ENCODE measurements at places on chromosomes 2 and 18.

GRCh38 chr2:234770715-234771141, 181.1 kb upstream of the SH3BP4 start:
- no peak for DNase-seq

DNA sequence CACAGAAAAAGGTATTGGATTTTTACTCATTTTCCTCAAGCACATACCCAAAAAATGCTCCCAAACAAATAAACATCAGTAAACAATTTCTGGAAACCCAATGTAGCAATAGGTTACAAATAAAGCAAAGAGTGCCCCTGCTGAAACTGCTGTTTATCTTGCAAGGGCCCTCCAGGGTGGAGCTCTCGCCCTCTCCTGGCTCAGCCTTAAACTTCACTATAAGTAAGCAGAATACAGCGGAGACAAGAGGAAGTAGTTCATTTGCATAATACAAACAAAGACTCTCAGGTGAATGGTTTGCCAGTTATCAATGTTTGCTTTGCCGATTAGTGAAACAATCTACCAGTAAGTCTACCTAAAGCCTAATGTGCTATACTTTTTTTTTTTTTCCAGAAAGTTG, 437.6 kb downstream of the DLGAP1 start:
- DNase-seq: no peak

GRCh38 chr2:108998911-108999310, 9.9 kb upstream of the EDAR start:
- DNase-seq: no peak

DNA sequence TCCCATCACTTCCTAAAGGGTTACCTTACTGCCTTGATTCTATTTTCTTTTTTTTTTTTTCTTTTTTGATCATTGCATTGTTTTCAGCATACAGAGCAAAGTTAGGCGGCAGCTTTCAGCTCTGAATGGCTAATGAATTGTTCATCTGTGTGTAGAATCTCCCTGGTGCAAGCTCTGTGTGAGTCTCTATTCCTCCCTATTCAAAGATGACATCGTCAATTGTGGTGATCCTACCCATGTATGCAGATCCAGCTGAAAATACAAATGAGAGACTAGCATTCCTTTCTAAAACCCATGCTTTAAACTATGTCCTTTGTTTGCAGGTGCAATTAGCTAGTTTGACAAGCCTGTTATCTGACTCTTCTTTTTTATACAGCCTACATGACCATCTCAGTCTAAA, 539.0 kb downstream of the ARHGAP15 start:
- DNase-seq: no peak

- no peak for DNase-seq
These were observed 93.8 kb downstream of the ROCK2 start for GRCh38 chr2:11250400-11251196.

- no peak for DNase-seq
These were observed 5.0 kb downstream of the SP9 start for GRCh38 chr2:174339561-174340399.

GRCh38 chr2:12721566-12722446, 5.1 kb downstream of the TRIB2 start:
- DNase-seq: no peak

- DNase-seq: no peak
These were observed 37.2 kb upstream of the RTN4 start for GRCh38 chr2:55087501-55087900.

- DNase-seq: no peak
These were observed 100.5 kb downstream of the TEX51 start for GRCh38 chr2:126999106-126999756.

DNA sequence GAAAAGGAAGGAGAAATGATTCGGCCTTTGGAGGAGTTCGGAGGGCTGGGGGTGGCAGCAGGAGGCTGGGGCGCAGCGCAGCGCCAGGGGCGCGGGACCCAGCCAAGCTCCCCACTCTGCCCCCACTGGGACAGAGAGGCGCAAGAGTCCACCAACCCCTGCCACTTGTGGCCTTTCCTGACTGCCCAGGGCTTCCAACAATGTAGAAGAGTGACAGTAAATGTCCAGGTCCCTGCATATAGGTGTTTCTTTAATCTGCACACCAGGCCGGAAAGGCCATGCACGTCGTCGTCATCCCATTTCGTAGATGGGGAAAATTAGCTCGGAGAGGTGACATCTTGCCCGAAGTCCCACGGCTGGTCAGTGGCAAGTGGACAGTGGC, 96.6 kb downstream of the INHBB start:
- DNase-seq: no peak

- no peak for DNase-seq
These were observed 73.3 kb downstream of the SH3BP4 start for GRCh38 chr2:235024931-235025773.

- DNase-seq: no peak
These were observed 82.8 kb upstream of the ATP8B1 start for GRCh38 chr18:57885931-57886330.

GRCh38 chr18:48929212-48929612, 21.6 kb downstream of the SMAD7 start:
- DNase-seq: no peak

DNA sequence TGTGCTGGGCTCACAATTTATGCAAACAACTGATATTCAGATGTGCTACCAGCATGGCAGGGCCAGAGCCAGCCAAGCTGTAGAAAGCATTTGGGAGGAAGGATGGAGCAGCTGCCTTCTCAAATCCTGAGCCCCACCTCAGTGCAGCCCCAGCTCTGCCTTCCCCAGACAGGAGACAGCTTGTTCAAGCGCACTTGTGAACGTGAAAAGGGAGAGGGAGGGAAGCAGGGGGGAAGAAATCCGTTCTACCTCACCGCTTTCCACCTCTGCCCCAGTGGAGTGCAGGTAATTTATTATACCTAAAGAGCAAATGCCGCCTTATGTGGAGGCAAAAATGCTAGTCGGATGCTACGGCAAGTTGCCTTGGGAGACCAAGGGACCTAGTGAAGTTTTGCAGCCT, 66.0 kb upstream of the SLC14A2 start:
- DNase-seq: no peak

- DNase-seq: no peak
These were observed 63.3 kb upstream of the CSRNP3 start for GRCh38 chr2:165406173-165406572.

GRCh38 chr2:25419678-25420242, 78.0 kb upstream of the DNMT3A start:
- DNase-seq: no peak

DNA sequence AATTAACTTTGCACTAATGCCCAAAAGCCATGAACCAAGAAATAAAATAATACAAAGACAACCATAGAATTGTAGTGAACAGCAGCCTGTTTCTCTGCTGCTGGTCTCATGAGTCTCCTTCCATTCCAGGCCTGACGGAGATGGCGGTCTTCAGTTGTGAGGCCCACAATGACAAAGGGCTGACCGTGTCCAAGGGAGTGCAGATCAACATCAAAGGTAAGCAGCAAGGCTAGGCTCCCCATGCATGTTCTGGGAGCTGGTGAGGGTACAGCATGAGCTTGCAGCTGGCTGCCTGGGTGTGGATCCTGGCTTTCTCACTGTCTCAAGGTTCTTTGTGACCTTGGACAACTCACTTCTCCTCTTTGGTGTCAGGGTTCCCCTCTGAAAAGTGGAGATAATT, 66.7 kb downstream of the MERTK start:
- DNase-seq: no peak

DNA sequence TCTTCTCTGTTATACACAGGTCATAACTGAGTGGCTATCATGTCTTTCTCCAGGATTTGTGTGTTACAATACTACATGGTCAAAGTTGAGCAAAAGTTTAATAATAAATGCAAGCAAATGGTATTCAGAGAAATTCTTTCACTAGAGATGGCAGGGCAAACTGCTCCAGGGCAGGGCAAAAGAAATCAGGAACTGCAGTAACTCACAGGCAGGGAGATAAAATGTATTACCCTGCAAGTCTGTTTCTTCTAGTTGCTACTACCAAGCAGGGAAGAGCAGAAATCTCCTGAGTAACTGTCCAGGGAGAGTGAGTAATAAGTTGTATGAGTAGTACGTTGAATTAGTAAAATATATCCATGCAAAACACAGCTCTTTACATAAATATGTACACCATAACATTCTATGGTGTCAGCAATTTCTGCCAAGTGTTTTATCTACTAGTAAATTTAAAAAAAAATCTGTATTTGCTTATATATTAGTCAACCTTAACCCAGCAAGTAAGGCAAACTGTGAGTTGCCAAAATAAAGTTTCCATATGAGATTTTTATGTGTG, 404.1 kb downstream of the ZEB2 start:
- no peak for DNase-seq

DNA sequence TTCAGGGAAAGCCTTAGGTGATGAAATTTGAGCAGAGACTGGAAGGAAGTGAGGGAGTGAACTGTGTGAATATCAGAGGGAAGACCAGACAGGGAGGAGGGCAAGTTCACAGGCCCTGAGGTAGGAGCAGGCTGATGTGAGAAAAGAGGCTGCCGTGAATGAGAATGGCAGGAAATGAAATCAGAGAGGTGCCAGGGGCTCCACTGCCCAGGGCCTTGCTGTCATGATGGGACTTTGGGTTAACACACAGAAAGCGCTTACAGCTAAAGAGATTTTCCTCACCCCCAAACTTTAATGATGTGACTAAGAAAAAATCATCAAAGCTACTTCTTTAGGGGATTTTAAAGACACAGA, 53.8 kb downstream of the MARCHF4 start:
- DNase-seq: no peak

DNA sequence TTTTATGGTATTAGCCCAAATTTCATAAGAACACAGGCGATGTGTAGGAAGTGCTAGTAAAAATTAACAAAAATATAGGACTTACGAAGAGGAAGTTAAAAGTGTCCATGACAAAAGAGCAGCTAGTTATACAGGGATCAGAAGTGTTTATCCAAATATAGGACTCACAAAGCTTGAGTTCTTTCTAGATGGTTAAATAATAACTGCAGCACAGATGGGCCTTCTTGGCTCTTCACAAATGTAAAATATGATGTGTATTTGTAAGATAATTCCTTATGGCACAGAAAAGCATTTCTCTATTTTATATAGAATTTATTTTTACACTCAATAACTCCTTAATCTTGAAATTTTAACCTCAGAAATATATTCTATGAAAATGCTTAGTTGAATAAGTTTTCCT, 100.9 kb upstream of the SPHKAP start:
- DNase-seq: no peak

DNA sequence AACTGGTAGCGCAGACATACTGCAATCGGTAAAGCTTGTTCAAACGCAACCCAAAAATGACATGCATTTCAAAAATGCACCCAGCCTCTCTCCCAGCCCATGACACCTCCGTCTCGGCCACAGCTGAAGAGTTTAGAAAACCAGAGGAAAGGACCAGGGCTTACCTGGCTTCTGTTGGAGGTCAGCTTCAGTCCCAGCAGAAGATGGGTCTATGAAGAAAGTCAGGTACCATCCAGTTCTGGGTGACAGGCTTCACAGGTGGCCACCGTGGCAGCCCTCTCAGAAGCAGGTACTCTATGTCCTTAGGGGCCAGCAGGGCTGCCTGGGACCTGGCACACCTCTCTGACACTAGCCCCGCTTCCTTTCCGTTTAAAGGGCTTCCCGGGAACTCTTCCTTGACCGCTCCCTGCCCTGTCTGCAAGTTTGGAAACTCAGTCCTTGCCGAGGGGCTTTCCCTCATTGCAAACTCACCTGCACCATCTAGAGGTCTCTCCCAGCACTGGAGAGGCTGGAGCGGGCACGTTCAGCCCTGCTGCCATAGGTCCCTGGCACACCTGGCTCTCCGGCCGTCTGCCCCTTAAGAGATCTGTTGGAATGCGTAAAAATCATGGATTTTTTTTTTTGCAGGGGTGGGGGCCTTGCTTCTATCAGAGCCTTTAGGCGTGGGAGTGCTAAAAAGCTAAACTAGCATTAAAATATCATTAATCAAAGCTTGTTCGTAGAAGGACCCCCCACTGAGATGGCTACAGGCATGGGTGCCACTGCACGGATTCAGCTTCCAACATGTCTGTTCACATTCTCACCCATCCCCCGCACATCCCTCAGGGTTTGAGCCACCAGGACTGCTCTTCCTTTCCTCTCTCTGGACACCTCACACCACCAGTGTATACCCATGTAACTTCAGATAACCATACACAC, at the start of gene EDAR:
TSS of gene EDAR (minus strand) at position 425 of the 918 bp plus-strand sequence. CDS start 58,206 bp downstream, outside the sequence.
- peak; percentile 30 for DNase-seq

DNA sequence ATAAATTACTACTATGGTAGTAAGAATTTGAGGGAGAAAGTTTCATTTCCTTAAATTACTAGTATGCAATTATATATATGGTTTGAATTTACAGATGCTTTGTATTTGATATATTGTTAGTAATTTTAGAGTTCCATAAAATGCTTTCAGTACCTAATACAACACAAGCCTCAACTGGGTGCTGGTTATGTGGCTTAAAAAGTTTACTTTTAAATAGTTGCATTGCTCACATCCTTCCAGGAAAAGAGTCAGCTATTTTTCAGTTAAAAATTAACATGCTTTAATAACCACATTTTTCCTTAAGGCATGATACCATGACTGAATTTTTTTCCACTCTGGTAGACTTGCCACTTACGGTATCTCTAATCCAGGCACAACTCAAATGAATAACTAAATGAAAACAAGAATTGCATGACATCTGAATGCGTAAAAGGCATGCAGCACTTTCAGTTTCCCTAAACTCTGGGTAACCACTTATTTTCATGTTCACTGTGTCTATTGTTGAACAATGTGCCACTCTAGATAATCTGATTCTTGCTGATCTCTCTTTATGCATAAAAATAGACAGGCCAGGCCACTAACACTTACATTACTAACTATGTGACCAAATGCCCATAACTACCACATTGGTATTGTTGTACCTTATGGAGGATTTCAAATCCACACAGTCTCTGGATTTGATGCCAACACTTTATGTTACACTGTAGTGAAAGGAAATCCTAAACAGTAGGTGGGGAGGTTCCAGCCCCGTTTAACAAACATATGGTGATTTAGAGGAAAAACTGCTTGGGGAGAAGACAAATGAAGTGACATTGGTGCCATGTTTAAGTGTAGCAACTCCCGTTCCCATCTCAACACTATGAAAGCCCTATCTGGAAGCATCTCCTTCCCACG, 35.5 kb upstream of the SLC35F5 start:
- DNase-seq: no peak

- DNase-seq: no peak
These were observed 9.1 kb downstream of the RAX start for GRCh38 chr18:59264121-59264571.

GRCh38 chr2:210215120-210215519, 10.1 kb downstream of the ACADL start:
- DNase-seq: no peak

GRCh38 chr2:20599861-20600461, 50.9 kb downstream of the HS1BP3 start:
- DNase-seq: no peak

GRCh38 chr2:19051203-19051831, 307.1 kb downstream of the OSR1 start:
- DNase-seq: no peak

- DNase-seq: no peak
These were observed 160.5 kb downstream of the UBE2E3 start for GRCh38 chr2:181140928-181141327.

- peak; percentile 41 for DNase-seq
These were observed 860 bp upstream of the KCNJ3 start for GRCh38 chr2:154697418-154698252.

- DNase-seq: peak; percentile 62
These were observed 210.9 kb upstream of the PKDCC start for GRCh38 chr2:41836948-41837347.

GRCh38 chr18:22783662-22784076, 149.5 kb upstream of the RBBP8 start:
- no peak for DNase-seq

- no peak for DNase-seq
These were observed 263.8 kb downstream of the KCNE4 start for GRCh38 chr2:223315813-223316212.
